ENCODE measurements at places on chromosomes 7 and 10.

DNA sequence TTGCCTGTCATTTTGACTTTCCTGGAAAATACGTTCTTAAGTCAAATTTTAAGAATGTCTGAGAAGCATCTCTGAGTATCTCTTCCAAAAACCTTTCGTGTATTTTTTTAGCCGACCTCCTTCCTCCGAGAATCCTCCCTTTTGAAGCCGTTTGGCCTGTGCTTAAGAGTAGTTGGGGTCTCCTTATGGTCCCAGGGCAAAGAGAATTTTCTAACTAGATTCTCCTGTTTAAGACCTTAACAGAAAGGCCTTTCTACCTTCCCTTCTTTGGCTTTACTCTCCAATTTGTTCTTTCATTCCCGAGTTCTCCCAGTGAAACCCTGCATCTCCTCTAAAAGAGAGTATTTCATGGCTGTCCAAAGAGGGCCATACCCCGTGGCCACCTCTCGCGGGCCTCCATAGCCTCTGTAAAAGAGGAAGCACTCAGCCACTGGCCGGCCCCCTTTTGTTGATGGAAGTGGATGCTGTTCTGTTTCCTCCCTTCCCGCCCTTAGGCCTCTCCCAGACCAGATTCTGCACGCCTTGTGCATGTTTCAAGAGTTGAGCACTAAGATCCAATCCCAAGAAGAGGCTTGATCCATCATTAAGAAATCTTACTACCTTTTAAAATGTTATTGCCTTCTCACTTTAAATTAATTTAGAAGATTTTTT, 6.6 kb upstream of the FEZF1 start:
- no peak for DNase-seq

- no peak for DNase-seq
Measured at GRCh38 chr10:125147971-125148439, 12.4 kb downstream of the CTBP2 start.

DNA sequence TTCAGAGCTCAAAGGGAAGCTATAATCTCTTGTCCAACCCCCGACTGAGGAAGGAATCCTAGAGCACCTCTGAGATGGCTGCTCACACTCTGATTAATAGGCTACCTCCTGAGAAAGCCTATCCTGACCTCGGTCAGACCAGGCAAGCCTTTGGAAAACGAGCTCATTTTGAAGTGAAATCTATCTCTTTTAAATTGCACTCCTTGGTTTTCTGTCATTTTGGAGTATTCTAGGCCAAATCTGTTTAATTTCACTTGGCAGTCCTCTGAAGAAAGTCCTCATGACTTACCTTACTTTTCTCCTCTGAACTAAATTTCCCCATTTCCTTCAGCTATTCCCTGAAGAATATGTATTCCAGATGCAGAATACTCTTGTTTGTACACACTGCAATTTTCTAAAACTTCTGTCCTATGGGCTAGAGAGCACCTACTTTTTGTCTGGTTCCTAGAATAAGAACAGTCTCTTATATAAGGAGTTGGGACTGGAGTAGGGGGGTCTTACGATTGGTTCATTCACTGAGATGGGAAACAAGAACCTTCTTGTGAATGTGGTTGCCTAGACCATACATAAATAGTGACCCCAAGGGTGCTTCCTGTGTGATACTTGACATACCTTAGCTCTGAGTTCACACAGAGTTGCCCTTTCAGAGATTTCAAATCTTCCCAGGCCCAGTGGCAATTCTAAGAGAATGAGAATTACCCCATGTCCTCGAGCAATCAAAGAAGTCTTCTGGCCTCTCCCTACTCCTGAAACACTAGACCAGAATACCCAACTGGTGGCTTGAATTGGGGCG, 31.9 kb upstream of the HPS1 start:
- DNase-seq = no peak

GRCh38 chr7:45679516-45679915, 105.3 kb downstream of the ADCY1 start:
- DNase-seq = peak; percentile 35

GRCh38 chr10:86225103-86225782, 141.4 kb downstream of the GRID1 start:
- no peak for DNase-seq

DNA sequence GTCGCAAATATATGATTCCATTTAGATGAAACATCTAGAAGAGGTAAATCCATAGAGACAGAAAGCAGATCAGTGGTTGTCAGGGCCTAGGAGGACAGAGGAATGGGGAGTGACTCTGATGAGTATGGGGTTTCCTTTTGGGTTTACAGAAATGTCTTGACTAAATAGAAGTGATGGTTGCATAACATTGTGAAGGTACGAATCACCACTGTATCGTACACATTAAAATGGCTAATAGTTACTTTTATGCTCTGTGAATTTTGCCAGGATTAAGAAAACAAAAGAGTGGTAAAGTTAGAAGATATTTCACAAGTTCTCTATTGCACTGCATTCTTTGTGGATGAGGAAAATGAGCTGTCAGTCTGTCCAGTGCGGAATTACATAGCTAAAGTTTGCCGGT, 407.4 kb downstream of the KCNMA1 start:
- no peak for DNase-seq

DNA sequence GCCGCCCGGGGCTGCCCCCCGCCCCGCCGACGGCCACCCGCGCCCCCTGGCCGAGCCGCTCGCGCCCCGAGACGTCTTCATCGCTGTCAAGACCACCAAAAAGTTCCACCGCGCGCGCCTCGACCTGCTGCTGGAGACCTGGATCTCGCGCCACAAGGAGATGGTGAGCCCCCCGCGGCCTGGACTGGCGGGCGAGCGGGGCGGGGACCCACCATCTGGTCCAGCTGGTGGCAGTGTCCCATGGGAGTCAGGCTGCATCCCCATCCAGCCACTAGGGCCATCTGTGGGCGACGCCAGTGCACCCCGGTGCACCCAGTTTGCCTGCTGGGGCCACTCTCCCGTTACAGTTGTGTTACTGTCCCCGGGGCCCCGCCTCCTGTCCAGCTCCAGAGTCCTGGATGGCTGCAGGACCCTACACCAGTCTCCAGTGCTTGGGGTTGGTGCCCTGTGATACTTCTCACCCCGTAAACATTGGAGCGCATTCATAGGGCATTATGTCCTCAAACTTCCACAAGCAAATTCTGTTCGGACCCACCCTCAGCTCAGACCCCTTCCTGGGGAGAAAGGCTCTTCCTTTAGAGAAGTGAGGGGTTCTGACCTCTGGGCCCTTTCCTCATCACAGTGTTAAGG, 672 bp downstream of the LFNG start:
- DNase-seq = peak; percentile 75

DNA sequence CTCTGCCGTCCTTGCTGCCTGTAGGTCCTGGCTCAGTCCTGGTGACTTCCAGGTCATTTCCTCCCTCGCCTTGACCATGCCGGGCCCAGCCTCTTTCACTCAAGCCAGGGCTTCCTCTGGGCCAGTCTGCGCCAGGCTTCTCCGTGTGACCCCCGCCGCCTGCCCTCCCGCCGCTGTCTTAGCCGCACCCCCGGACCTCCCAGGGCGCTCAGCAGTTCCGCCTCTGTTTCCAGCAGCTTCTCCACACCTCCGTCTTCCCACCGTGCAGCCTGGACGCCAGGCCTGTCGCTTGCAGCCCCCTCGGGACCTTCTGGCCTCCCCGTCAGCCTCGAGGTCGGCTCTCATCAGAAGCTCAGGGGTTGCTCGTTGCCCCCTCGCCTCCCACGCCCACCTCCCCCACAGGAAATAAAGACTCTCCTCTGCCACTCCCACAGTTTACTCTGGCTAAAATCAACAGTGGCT, 123.0 kb upstream of the FZD8 start:
- DNase-seq = no peak

GRCh38 chr7:1610678-1611302, 41.0 kb upstream of the PSMG3 start:
- no peak for DNase-seq

DNA sequence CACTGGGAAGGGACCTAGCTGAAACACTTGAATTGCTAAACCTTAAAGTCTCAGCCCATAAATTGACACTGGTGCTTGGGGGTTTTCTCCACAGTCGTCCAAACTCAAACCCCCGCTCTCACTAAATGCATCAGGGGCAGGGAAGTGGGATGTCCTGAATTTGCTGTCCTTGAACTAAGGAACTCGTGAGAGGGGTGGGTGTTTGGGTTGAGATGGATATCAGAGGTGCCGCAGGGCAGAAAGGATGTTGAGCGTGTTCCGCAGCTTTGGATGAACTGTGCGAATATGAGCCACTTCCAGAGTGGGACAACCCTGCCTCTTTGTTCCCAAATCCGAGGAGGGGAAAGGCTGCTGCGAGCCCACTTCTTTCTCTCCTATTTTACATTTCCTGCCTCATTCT, 90.3 kb upstream of the LYZL2 start:
- DNase-seq = peak; percentile 43

DNA sequence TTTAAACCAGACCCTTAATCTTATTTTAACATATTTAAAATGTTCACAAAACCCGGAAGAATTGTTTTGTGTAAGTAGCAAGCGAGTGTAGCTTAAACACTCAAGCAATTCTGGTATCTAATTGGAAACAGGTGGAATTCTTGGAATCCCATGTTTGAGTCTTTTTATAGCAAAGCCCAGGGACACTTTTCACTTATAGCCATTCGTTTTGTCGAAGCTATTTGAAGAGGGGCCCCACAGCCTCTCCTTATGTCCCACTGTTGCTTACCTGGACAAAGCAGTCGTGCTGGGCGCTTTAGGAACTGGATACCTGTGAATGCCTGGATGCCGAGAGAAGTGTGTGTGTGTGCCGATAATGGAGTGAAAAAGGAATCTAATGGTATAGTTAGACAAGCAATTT, 3.3 kb downstream of the CUX1 start:
- DNase-seq = peak; percentile 37

DNA sequence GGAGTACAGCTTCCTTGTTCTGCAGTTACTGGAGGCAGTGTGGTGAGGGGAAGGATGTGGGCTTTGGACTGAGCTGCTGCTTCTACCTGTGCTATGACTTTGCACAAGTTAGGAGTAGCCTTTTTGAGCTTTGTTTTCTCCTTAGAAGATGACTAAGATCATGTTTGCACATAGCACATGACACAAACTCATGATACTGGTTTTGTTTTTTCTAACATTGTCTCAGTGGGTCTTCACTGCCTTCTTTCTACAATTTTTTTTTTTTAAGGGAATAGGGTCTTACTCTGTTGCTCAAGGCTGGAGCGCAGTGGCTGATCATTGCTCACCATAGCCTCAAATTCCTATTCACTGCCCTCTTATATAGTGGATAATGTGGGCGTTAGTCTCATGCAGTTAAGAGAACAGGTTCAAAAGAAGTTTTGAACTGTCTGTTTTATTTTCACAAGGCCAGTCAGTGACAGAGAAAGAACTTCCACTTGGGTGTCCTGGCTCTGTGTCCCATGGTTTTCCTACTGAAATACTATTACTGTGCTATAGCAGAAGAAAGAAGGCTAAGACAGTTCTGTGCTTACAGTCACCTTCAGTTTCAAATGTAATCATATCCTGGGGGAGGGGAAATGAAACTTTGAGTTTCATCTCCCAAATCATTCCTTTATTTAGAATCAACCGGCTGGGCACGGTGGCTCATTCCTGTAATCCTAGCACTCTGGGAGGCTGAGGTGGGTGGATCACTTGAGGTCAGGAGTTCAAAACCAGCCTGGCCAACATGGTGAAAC, 72.0 kb downstream of the KAT6B start:
- no peak for DNase-seq

- DNase-seq = no peak
Measured at GRCh38 chr7:75892634-75893272, 13.9 kb downstream of the RHBDD2 start.

GRCh38 chr10:13184276-13184675, 22.9 kb downstream of the MCM10 start:
- DNase-seq = no peak

- DNase-seq = no peak
Measured at GRCh38 chr10:126042906-126043305, 146.5 kb downstream of the FANK1 start.

- DNase-seq = no peak
Measured at GRCh38 chr10:29306688-29307087, 17.8 kb downstream of the LYZL1 start.

- no peak for DNase-seq
Measured at GRCh38 chr7:16205466-16205865, 215.9 kb downstream of the CRPPA start.

DNA sequence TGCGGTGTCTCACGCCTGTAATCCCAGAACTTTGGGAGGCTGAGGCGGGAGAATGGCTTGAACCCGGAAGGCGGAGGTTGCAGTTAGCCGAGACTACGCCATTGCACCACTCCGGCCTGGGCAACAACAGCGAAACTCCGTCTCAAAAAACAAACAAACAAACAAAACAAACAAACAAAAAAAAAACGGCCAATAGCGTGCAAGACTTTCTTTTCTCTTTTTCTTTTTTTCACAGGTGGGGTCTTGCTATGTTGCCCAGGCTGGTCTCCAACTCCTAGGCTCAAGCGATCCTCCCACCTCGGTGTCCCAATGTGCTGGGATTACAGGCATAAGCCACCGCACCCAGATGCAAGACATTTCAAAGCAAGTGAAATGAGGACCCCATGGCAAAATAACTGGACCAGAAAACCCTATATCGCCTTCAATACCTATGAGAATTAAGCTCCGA, 1.6 kb downstream of the PSAP start:
- DNase-seq = no peak

- peak; percentile 98 for DNase-seq
Measured at GRCh38 chr7:154913638-154914307, 89.2 kb downstream of the PAXIP1 start.

- DNase-seq = no peak
Measured at GRCh38 chr10:49104323-49104722, 11.0 kb downstream of the VSTM4 start.

DNA sequence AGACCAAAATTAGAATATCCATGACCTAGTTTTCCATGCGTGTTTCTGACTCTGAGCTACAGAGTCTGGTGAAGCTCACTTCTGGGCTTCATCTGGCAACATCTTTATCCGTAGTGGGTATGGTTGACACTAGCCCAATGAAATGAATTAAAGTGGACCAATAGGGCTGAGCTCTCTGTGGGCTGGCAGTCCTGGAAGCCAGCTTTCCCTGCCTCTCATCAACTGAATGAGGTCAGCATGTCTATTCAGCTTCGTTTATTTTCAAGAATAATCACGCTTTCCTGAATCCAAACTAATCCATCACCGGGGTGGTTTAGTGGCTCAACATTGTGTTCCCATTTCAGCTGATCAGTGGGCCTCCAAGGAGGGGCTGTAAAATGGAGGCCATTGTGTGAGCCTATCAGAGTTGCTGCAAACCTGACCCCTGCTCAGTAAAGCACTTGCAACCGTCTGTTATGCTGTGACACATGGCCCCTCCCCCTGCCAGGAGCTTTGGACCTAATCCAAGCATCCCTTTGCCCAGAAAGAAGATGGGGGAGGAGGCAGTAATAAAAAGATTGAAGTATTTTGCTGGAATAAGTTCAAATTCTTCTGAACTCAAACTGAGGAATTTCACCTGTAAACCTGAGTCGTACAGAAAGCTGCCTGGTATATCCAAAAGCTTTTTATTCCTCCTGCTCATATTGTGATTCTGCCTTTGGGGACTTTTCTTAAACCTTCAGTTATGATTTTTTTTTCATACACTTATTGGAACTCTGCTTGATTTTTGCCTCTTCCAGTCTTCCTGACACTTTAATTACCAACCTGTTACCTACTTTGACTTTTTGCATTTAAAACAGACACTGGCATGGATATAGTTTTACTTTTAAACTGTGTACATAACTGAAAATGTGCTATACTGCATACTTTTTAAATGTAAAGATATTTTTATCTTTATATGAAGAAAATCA, 35.5 kb downstream of the CAV1 start:
- DNase-seq = no peak

Measured in activated CD8-positive, alpha-beta memory T cell treated with anti-CD3 and anti-CD28 coated beads for 24 hours (primary cell).